8988T (cell line): ENCODE measurements at places on chromosomes 1 and 21.

GRCh38 chr1:182833271-182833670, 5.9 kb upstream of the DHX9 start:
- no peak for DNase-seq

- DNase-seq: no peak
Observed at GRCh38 chr21:42395905-42396651, at the start of gene TMPRSS3. TSS of gene TMPRSS3 (minus strand) at chr21:42396052. CDS start at chr21:42395417, 635 bp downstream.

GRCh38 chr1:227317523-227318015, 723 bp downstream of the CDC42BPA start:
- peak; percentile 46 for DNase-seq

- no peak for DNase-seq
Observed at GRCh38 chr1:165824269-165824643, 3.2 kb upstream of the UCK2 start.

GRCh38 chr1:10669570-10669969, 126.9 kb downstream of the CASZ1 start:
- DNase-seq: no peak

- DNase-seq: no peak
Observed at GRCh38 chr1:169086603-169087455, 19.7 kb upstream of the ATP1B1 start.

DNA sequence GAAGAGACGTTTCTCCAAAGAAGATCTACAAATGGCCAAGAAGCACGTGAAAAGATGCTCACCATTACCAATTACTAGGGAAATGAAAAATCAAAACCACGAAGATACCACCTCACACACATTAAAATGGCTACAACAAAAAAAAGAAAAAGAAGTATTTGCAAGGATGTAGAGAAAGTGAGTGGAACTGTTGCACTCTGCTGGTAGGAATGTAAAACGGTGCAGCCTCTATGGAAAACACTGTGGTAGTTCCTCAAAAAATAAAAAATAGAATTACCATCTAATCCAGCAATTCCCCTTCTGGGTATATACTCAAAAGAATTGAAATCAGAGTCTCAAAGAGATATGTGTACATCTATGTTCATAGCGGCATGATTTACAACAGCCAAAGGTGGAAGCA, 115.4 kb upstream of the EDN2 start:
- no peak for DNase-seq

DNA sequence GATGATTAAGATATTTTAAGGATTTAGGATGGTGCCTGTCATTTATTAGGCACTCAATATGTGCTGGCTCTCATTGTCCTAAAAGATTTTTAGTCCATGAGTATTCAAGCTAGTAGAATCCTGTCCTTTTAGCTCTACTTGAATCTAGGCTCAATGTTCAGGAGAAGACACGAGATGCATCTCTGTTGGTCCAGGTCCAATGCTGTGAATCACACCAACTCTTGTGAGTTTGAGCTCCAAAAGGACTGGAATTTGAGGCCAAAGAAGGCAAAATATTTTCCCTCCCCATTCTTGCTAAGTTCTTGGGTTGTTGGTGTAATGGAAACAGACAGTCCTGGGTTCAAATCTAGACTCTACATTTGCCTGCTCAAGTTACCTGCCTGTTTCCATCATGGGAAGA, 1.4 kb upstream of the PODN start:
- DNase-seq: no peak

DNA sequence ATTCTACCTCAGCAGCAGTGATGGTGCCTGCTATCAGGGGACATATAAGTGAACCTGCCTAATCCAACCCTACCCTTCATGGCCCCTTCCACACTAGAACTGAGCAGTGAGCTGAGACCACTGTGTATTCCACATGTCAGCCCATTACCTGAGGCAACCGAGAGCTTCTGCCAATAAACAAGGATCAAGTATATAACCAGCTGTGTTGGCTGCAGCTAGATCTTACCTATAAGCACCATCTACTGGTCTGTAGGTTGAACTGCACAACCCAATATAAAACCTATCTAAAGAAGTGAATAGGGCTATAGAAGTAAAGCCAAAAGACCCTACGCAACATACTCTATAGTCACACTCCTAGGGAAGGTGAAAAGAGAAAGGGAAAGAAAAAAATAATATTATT, 376.9 kb downstream of the HHIPL2 start:
- DNase-seq: no peak

DNA sequence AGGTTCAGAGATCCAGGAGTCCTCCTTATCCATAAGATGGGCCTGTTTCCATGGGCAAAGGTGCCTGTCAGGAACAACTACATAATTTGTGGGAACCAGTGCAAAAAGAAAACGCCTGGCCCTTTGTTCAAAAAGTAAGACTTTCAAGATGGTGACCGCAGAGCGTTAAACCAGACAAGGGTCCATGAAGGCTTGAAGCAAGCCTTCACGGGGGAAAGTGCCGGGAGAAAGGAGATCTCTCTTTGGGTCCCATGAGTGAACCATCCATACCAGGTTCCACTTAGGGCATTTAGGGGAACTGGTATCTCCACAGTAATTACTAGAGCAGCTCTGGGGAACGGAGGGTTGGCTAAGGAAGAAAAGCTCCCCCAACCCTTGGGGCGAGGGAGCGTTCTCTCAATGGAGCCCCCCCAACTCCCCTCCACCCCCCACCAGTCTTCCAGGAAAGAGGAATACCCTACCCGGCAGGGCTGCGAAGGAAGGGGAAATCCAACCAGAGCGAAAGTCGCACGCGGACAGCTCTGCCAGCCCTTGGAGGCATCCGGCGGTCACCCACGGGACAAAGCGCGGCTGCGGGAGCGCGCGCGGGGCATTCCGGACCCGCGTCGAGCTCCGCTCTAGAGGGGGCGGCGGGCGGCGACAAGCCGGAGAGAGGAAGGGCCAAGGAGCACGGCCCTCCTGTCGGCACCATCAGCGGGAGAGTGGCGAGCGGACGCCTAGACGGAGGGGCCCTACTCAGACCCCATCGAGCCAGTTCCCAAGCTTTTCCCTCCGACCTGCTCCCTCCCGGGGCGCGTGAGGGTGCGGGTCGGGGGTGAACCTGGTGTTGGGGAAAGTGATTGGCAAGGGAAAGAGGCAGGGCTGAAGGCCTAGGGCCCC, 687 bp upstream of the RASSF5 start:
- DNase-seq: no peak

DNA sequence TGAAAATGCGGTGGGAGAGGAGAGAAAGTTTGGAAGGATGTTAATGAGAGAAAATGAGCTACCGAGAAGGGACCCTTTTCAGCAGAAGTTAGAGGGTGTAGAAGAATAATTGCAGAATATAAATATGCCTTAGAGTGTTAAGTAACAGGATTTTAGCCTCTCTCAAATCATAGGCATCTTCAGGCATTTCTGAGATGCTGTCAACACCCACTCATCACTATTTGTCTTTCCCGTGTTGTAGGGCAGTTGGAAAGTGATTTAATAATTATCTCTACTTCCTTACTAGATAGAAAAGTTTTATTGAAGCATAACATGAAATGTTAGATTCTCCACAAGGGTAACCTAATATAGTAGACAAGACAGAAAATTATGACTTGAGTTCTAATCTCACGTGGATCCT, 96.4 kb upstream of the RGS4 start:
- DNase-seq: no peak

GRCh38 chr1:162946701-162947100, 85.7 kb upstream of the CCDC190 start:
- no peak for DNase-seq

DNA sequence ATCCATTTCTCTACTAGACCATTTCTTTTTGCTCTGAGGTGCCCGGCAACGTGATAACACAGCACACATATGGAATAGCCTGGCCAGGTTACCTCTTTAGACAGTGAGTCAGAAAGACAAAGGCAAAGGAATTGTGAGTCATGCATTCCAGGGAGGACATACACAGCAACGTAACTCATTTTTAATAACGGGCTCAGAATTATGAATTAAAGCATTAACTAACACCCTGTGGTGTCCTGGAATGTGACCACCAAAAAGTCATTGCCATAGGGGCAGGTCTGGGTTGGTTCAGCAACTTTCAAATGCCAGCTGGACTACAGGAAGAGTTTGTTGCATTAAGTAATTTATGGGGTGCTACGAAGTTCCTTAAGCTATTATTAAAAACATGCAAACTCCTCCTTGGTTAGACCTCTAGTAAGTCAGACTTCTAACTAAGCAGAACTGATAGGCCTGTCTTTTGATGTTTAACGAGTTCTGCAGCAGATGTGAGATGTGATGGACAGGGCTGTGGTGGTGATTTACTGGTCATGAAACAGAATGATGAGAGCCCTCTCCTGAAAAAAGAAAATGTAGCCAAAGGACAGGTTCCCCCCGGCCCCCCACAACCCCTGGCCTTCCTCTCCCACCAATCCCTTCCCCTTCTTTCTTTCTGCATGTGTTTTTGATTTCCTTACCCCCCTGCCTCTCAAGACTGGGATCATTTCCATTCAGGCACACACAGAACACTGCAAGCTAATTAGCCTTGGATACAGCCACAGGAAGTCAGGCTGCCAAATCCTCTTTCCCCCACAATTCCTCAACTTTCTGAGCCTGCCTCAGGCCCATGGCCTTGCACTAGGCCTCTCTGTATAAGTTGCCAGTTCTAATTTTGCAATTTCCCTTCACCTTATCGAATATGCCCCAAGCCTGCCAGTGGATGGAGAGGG, 88.9 kb upstream of the HAO2 start:
- no peak for DNase-seq

DNA sequence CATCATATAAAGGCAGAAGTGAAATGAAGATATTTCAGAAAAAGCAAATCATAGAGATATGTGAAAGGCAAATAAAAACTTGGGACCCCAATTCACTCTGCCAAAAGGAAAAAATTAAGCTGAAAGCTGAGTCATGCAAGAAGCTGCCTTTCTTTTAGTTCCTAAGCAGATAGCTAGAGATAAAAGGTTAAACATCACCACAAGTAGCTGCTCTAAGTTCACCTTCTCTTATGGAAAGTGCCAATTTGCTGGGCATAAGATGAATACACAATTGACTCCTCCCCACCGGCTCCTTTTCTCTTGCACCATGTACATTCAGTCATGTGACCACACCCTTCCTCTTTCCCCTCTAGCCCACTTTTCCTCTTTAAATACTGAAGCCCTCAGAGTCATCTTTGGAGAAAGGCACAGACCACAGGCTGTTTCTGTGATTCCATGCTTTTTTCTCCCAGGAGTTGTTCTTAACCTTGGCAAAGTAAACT, 5.4 kb upstream of the SUMO3 start:
- no peak for DNase-seq
